ENCODE measurements at places on chromosomes 5 and 9. TPM values are rescaled to one million over a fixed set of nuclear protein-coding genes. Genes with fewer than 3 reads are reported as not detected.

Gene SWI5
- 25.1 TPM for total RNA-seq

Gene PHF24
- 0.67 TPM for total RNA-seq

Gene SLIT3
- total RNA-seq, result 34.8 TPM

DNA sequence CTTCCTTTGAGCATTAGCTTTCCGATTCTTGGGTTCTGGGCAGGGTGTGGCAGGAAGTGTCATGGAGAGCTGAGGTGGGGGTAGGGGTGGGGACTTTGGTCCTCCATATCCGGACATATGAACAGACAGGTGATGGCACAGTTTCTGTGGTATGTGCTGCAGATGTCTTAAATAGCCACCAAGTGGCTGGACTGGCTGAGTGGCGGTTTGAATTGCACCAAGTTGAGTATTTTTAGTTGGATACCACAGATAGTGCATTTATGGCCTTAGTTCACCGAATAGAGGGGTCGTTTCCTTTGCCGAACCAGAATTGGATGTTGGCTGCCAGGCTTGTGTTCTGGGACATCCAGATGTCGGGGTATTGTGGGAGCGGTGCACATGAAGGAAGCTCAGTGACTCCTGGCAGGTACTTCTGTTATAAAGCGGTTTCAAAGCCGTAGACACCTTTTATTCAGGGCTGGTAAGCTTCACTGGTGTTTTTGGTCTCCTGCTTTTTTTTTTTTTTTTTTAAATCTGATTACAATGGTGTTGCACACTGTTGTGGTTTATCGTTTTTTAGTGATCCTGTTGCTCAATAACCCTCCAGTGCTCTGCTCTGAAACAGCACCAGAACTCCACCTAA, 15.1 kb upstream of the TNFAIP8 start:
- DNase-seq, result no peak

GRCh38 chr5:111699976-111700375, 57.0 kb downstream of the NREP start:
- peak; percentile 2 for DNase-seq

All from upper lobe of left lung (tissue), 6 donors.